GM23248 (cell line): ENCODE measurements at places on chromosomes 1 and 21.

GRCh38 chr1:25641931-25642573 is 25.5 kb downstream of the MAN1C1 start:
- DNase-seq: peak; percentile 67

GRCh38 chr1:207084701-207085180 is 3.9 kb upstream of the C4BPB start:
- DNase-seq: peak; percentile 63

GRCh38 chr1:201406831-201407406 is 7.8 kb upstream of the LAD1 start:
- DNase-seq: no peak

DNA sequence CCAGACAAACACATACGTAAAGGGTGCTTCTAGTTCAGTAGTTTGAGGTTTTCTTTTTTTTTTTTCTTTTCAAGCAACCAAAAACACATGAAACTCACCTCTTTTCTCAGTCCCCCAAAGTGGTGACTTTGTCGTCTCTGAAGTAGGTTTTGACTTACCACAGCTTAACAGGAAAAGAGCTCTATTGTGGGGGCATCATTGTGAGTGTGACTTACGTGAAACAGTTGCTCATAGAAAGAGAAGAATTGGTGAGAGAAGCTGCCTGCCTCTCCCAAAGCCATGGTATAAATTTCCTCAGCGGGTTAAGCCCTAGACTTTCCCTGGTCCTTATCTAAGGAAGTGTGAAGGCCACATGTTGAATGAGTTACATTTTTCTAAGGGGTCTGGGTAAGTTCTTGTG is 11.9 kb downstream of the FASLG start:
- no peak for DNase-seq

GRCh38 chr1:178867670-178868069 is 3.2 kb downstream of the ANGPTL1 start:
- DNase-seq: peak; percentile 52

GRCh38 chr1:228958121-228958520 is 222.8 kb downstream of the RHOU start:
- no peak for DNase-seq

GRCh38 chr1:63522891-63523728 is at the start of the genes EFCAB7 and ITGB3BP:
EFCAB7 (plus strand) TSS chr1:63523525; CDS start chr1:63525573, 2,048 bp downstream.
ITGB3BP (minus strand) TSS chr1:63523225; CDS start chr1:63523133, 92 bp downstream.
- DNase-seq: peak; percentile 98

DNA sequence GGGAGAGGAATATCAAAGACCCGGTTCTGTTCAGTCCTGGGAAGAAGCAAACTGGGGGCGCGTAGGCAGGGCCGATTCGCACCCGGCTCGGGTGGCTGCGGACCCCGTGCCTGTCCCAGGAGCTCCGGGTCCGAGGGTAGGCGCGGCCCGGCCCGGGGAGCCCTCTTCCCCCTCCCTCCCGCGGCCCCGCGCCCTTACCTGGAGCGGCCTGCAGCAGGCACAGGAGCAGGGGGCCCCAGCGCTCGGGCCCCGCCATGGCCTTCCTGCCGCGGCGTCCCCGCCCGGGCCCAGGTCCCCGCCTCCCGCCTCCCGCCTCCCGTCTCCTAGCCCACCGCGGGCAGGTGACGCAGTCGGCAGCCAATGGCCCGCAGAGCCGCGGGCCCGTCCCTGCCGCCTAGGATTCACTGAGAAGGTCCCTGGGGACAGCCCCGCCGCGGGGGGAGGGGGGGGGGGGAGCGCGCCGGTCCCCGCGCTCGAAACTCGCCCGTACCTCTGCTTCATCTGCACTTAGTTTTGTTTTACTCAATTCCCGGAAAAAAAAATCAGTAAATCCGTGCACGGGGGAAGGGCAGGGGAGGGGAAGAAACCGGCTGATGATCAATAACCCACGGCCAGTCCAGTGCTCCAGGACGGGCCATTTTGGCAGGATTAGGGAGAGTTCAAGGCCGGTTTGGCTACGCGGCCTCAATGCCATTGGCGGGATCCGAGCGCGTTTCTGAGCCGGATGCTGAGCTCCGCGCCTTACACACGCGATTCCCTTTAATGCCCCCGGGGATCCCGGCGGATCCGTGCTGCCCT is at the start of gene IFNLR1:
Gene IFNLR1 (minus strand): TSS at position 297 of the 798 bp plus-strand sequence. CDS start 41 bp downstream, at position 256.
- DNase-seq: peak; percentile 63

- no peak for DNase-seq
Measured at GRCh38 chr1:50329332-50329932, 93.8 kb downstream of the DMRTA2 start.

GRCh38 chr1:174322202-174322862 is 125.4 kb upstream of the GPR52 start:
- DNase-seq: no peak

DNA sequence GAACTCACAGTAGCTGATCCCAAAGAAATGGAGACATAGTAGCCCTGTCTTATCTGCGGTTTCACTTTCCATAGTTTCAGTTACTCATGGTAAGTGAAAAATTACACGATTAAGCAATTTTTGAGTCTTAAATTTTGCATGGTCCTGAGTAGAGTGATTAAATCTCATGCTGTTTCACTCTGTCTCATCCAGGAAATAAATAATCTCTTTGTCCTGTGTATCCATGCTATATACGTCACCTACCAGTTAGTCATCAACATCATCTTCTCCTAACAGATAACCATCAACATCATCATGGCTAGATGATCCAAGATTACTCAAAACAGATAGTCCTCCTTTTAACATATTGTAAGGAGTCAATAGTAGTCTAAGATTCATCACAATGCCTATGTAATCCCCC is 1589.3 kb downstream of the BRINP3 start:
- DNase-seq: no peak

DNA sequence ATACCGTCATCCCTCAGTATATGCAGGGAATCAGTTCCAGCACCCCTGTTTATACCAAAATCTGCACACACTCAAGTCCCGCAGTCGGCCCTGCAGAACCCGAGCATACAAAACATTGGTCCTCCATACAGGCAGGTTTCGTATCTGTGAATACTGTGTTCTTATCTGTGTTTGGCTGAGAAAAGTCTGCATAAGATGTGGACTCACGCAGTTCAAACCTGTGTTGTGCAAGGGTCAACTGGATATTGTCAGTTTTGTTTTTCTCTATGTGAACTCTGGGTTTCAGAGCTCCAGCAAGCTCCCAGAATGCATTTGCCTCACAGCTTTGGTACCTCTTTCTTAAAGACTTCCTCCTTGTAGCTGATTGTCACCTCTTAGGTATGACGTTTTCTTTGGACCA is 100.6 kb downstream of the NR5A2 start:
- no peak for DNase-seq

DNA sequence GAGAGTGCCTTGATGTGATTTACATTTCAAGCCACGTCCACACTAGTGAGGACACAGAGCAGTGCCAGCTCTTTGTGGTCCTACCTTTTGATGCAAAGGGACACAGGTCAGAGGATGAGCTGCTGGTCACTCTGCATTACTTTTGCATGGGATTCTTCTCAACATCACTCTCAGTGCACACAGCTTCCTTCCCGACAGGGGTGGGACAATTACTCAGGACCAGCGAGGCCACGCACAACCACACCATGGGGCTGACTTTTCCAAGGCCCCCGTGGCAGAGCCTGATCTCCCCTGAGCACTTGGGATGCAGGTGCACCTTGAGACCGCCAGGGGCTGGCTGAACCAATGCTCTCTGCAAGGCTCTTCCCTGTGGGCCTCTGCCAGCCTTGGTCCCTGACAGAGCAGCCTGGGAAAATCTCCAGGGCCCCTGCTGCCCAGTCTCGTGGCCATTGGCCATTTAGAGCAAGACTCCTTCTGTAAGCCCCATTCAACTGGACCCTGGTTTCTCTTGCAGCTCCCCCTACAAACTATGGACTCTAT is 13.2 kb upstream of the PRAMEF12 start:
- peak; percentile 5 for DNase-seq

GRCh38 chr1:90402893-90403849 is 313.9 kb downstream of the BARHL2 start:
- peak; percentile 82 for DNase-seq

- no peak for DNase-seq
Measured at GRCh38 chr1:170559166-170559565, 27.2 kb downstream of the GORAB start.

GRCh38 chr1:119747451-119747850 is 21.3 kb downstream of the HMGCS2 start:
- no peak for DNase-seq

DNA sequence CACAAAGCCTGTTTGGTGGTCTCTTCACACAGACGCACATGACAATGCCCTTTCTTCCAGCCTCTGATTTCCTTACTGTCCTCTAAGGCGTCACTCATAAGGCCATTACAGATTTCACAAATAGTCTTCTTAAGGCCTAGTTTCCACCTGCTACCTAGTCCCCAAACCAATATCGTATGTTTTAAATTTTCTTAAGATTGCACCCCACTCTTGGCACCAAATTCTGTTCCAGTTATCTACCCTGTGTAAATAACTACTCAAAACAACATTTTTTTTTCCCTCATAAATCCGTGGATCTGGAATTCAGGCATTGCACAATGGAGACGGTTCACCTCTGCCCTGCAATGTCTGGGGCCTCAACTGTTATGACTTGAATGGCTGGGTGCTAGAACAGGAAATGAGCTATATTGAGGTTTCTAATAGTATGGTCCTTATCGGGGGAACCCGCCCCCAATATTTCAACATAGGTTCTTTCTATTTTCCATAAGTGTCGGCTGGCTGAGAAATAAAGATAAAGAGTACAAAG is 36.9 kb upstream of the SERTAD4 start:
- DNase-seq: no peak

GRCh38 chr1:226371027-226371694 is 36.7 kb downstream of the PARP1 start:
- no peak for DNase-seq

DNA sequence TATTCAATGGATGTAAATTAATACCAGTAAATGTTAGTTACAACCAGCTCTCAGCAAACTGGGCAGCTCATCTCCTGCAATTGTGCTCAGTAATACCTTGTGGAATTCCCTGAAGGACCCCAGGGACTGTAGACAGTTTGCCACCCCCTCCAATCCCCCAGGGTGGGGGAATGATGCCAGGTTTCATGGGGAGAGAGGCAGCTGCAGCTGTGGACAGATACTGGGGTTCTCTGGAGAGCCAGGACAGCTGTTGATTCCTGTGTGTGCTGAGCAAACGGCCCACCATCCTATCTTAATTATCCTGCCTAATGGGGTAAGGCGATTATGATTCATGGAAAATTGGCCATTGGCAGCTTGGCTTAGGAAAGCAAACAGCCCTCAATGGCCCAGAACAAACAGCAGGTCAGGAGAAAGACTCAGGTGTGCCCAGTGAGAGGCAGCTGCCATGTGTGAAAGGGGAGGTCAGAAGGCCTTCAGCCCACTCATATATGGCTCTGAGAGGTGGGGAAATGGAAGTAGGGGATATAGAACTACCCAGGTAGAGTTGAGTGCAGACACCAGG is 148.9 kb upstream of the CTTNBP2NL start:
- DNase-seq: no peak

DNA sequence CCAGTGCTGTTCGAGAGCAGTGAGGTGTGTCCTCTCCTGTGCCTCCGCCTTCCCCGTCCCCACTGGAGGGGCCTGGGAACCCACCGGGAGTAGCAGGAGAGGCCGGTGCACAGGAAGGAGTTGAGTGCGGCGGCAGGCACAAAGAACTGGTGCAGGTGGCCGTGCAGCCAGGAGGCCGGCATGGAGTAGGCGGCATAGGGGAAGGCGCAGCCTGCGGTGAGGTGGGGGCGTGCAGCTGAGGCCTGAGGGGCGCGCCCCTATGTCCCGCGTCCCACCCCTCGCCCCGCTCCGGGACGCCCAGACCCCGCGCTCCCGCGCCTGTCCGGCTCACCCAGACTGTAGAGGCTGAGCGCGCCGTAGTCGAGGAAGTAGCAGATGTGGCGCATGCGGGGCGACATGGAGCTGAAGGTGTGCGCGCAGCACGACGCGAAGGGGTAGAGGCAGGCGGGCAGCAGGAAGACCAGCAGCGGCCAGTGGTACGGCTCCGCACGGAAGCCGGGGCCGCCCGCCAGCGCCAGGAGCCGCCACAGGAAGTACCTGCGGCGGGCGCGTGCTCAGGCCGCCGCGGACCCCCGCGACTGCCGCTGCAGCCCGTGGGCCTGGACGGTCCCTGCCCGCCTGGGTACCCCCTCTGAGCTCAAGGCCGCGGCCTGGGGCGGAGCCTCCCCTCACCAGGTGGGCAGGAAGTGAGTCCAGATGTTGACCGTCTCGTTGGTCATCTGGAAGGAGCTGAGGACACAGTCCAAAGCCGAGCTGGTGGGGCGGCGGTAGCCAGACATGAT is 2.2 kb downstream of the PAQR6 start:
- DNase-seq: peak; percentile 43

GRCh38 chr1:147798731-147799130 is 38.3 kb upstream of the GJA5 start:
- DNase-seq: no peak

DNA sequence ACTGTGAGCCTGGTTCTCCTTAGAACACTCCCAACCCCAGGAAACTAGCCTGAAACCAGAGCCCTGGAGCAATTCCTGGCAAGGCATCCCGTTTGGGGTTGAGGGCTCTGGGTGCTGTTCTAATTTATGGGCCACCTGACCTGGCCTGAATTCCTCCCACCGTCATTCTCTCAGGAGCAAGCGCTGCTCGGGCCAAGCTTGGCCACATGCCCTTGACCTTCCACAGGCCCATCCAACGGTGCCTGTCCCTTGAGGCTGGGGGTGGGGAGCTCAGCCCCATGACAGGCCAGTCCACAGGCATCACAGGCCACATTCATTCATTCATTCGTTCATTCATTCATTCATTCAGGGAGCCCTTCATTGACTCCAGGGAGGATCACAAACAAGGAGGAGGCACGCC is 5.3 kb downstream of the PADI2 start:
- no peak for DNase-seq

- DNase-seq: peak; percentile 99
Measured at GRCh38 chr1:226034482-226034881, 28.0 kb upstream of the H3-3A start.

DNA sequence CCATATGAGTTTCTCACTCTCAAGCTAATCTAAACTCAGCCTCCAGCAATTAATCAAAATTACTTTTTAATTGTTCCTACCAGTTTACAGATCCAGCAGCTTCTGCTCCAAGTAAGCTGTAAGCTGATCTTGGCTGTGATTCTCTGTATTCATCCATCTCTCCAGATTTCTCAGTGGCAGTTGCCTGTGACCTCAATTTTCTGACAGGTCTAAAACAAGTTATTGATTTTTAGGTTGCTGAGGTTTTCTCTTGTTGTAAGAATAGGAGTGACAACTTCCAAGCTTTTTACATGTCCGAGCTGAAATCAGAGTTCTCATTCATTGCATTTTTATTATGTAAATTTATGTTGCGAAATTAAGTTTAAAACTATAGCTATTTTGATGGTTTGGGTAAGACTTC is 1044.4 kb downstream of the PLA2G4A start:
- no peak for DNase-seq
